ENCODE measurements at places on chromosomes 1 and 21. TPM values are rescaled to one million over a fixed set of nuclear protein-coding genes. Genes with fewer than 3 reads are reported as not detected.

Gene PLA2G2A
- total RNA-seq = 7.1 TPM

Gene TMED5
- total RNA-seq = 32.9 TPM

Gene ACOT11
- total RNA-seq = 3.6 TPM

GRCh38 chr1:205792961-205793673, 17.8 kb upstream of the RAB29 start:
- no peak for DNase-seq

- DNase-seq = no peak
Observed at GRCh38 chr1:38285807-38286530, 239.4 kb upstream of the POU3F1 start.

GRCh38 chr21:44618909-44619308, 7.0 kb downstream of the KRTAP10-8 start:
- no peak for DNase-seq

DNA sequence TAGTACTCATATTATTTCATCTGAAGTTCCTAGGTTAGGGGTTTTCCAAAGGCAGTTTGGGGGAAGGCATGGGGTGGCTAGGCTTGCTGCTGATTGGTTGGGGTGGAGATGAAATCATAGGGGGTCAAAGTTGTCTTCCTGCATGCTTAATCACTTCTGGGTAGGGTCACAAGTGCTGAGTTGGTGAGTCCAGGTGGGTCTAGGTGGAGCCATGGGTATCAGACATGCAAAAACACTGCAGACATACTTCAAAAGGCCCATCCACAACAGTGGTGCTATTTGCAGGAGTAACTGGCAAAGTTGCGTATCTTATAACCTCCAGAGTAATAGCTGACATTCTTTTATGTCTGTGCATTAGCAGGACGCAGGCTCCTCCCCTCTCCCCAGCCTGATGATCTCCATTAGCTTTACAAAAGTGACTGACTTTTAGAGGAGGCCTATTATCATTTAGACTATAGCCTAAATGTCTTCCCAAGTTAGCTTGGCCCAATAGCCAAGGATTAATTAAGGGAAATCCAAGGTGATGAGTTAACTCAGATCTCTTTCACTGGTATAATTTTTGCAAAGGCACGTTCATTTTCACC, 374.4 kb upstream of the PRMT6 start:
- peak; percentile 29 for DNase-seq

DNA sequence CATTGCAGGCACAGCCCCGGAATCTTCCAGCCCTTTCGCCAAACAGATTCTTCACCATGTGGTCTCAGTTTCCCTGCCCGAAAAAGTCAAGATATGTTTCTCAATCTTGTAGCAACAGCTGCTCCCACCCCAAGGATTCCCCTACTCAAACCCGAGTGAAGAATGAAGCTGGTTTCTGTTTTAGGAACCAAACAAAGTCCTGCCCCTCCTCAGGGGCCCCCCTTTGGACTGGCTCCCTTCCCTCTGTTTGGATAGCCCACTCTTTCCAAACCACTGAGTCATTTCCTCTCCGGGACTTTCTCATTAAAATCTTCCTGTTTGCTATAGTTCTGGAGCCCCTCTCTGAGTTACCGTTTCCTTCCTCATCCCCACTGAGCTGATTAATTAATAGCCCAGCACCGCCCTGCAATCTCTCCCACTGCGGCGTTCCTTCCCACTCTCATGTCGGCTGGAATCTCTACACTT, 100.9 kb downstream of the TSEN15 start:
- no peak for DNase-seq

DNA sequence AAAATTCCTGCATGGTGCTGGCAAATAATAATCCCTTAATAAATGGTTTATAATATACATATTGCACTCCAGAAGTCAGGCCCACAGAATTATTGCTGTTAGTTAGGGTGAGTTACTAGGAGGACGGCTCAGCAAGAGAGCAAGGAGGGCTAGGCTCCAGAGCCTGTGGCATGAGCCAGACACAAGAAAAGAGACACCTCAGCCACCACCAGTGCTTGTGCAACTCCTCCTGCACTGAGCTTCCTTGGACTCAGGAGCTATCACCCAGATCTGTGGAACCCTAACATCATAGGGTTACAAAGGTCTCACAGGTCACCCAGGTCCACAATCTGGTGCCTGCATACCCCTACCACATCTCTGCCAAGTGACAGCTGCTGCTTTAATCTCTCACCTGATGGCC, 12.8 kb upstream of the LRRC8D start:
- DNase-seq = no peak

DNA sequence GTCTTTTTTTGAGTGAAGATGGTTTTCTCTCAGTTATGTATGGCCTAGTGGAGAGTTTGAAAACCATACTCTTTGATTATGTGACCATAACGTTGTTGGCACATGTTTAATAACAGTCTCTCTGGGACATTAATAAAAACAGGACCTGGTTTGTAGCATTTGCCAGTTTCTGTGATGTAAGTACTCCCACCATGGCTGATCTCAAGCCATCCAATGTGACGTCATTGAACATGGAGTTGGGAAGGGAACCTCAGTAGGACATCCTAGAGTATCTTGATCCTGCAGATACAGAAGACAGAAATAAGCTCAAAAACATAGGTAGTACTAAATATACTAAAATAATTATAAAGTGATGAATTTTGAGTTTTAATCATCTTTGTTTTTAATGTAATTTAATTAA, 107.0 kb downstream of the ACTL8 start:
- no peak for DNase-seq

- no peak for DNase-seq
Observed at GRCh38 chr1:23018661-23019093, 591 bp upstream of the KDM1A start.

GRCh38 chr1:55245781-55246180, 30.6 kb upstream of the USP24 start:
- DNase-seq = no peak
